ELF-1 (cell line): ENCODE measurements at places on chromosomes 16 and 17.

- DNase-seq: no peak
These were observed 4.2 kb upstream of the ARHGAP27 start for GRCh38 chr17:45436625-45437464.

- no peak for DNase-seq
These were observed 378.4 kb upstream of the CDH5 start for GRCh38 chr16:65988024-65988595.

DNA sequence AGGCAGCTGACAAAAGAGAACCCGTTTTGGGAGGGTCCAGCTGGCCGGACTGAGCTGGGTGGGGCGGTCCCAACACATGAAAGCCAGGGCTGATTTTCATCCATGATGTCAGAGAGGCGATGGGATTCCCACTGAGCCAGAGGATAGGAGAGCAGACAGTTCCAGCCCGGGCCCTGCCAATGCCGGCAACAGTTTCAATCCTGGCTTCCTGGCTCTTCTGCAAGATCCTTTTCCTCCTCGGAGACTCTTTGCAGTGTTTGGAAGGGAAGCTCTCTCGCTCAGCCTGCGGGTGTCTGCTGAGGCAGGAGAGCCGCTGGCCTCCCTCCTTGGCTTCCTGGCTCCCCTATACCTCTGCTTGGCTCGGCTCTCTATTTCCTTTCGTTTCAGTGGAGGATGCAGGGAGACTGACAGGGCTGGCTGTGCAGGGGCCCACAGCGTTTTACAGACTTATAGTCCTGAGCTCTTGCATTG lies 145.5 kb upstream of the SOX9 start:
- DNase-seq: peak; percentile 34

DNA sequence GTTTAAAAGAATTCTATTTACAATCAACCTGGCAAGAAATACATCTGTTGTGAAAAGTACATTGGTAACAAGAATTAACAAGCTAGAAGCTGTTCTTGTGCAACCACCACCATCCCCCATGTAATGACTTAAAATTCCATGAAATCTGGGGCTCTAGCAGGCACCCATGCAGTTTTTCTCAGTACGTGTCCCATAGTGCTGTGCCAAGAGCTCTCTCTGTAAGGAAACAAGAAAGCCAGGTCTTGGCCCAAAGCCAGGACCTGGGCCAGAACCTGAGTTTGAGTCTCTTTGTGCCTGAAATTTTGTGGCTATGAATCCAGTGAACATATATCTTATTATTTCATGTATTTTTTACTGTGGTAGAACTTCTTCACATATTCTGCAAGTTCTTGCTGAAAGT lies 46.6 kb downstream of the NUP93 start:
- no peak for DNase-seq

DNA sequence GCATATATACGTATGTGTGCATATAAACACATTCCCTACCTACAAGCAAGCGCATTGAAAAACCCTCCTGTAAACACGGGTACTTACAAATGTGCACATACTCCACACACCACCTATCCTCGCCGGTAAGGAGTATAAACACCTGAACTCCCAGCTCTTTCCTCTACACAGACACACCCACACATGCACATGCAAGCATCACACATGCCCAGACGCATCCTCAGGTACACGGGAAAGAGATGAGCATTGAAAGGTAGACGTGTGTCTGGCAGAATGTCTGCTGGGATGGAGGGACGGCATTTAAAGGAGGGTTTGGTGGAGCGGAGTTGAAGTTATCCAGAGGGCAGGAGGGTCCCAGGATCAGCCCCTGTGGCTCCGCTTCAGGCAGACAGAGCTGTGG lies 4.7 kb upstream of the SMTNL2 start:
- DNase-seq: no peak
